RKO (cell line): ENCODE measurements at places on chromosomes 7 and 10.
A peak's percentile ranks its signal among the peaks of the same experiment; 100 is the strongest.

DNA sequence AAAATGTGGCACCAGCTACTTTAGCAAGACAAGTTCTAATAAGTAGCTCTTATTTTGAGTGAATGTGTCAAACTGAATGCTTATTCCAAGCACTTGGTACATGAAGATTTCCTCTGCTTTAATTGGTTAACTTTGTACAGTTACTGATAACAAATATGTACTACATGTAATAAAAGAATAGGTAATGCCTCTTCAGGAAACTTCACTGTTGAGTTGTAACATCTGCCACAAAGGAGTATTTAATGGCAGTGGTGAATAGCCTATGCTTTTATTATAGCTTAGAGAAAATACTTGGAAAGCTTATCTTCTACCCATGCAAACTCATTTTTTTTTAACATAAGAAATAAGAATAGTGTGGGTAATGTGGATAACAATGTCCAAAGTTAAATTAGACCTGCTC, 82.6 kb downstream of the CYP51A1 start:
- DNase-seq = no peak

- DNase-seq = no peak
These were observed 720 bp downstream of the SNCG start for GRCh38 chr10:86958901-86959736.

GRCh38 chr10:123842692-123843385, 48.8 kb downstream of the CPXM2 start:
- no peak for DNase-seq

GRCh38 chr7:73683056-73683787, at the start of the genes BUD23 and DNAJC30:
Gene BUD23 (plus strand): TSS chr7:73683597. CDS start chr7:73683626, 29 bp downstream.
Gene DNAJC30 (minus strand): TSS chr7:73683453. CDS start chr7:73683423, 30 bp downstream.
- peak; percentile 96 for DNase-seq

GRCh38 chr7:143413123-143413522, 4.5 kb upstream of the EPHA1 start:
- DNase-seq = no peak

DNA sequence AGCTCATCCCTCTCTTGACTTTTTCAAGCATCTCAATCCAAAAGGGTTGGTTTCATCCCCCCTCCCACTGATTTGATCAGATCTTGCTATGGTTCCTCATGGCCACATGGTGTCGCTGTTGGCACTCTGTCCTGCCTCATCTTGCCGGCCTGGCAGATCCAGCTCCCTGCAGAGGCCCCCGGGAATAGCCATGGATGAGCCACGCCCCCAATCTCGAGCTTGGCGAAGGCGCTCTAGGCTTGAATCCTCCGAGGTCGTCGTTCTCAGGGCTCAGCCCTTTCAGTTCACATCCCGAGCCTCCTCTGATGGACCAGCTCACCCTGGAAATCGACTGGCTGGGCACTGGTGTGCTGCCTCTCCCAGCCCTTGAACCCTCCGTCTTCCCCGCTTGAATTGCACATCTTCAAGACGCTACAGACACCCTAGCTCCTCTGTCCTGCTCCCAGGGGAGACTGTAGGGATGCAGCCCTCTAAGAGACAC, 628.7 kb downstream of the TYW1 start:
- peak; percentile 73 for DNase-seq

- DNase-seq = no peak
These were observed 6.7 kb downstream of the RASSF4 start for GRCh38 chr10:44966129-44966815.

DNA sequence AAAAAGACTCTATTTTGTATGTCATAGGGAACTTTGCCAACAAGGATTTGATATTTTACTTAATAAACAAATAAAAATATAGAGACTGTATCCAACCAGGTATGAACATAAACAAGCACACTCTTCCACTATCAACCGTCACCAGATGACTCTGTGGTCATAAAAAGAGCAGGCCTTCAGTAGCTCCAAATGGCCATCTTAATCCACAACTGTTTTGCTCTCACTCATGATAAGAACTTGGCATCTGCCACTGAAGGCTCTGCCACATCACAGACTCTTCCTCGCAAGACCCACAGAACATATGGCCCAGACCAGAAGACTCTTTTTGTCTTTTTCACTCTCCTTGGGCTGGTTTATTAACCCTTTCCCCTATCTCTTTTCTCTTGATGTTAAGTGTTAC, 98.7 kb upstream of the POM121L12 start:
- no peak for DNase-seq

GRCh38 chr10:122639801-122640200, 59.8 kb downstream of the C10orf120 start:
- DNase-seq = no peak

DNA sequence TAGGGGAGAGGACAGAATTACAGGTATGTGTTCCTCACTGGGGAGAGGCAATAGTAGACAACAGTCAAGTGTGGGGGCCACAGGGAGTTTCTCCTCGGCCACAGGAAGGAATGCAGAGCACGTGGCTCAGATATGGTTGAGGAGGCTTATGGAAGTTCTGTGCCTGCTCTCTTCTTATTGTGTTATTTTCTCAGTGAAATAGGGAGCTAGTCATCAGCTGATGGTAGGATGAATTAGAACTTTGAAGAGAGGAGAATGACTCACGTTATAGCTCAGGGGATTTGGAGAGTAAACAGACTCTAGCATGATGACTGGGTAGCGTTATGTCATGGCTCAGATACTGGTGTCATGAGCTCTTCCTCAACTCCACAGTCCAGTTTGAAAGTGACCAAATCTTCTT, 308.3 kb upstream of the IGFBP3 start:
- peak; percentile 47 for DNase-seq

DNA sequence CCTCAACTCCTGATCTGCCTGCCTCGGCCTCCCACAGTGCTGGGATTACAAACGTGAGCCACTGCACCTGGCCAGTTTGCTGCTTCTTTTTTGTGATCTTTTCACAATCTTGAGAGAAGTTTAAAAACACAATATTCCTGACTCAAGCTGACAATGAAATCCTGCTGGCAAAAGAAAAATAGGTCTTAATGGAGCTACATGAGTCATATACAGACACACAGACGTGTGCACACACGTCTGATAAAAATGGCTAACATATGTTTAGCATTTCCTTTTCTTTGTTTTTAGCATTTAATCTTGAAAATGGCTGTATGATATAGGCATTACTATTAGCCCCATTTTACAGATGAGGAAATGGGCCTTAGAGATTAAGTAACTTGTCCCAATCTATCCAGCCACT, 29.4 kb upstream of the RAB18 start:
- DNase-seq = no peak

DNA sequence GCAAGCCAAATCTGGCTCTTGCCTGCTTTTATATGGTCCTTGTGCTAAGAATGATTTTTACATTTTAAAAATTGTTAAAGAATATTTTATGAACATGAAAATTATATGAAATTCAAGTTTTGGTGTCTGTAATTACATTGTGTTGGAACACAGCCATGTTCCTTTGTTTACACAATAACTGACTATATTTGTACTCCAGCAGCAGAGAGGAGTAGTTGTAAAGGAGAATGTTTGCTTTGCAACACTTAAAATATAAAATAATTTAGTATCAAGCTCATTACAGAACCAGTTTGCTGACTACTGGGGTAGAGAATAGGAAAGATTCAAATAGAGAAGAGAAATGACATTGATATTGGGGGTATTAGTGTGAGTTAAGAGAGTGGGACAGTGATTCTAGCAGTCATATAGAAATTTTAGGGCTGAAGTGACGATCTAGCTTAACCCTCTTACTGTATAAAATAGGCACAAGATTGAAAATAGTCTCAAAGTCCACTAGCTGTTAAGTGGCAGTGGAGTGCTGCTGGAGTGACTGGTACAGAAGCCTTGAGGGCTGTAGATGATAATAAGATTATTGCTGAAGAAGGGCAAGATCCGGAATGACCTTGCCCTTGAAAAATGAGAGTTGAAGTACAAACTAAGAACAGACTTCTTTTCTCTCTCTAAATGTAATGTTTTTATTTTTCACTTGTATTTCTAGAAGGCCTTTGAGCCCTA, 28.2 kb downstream of the SGPL1 start:
- DNase-seq = no peak

GRCh38 chr7:107103369-107103768, 58.9 kb downstream of the PRKAR2B start:
- peak; percentile 30 for DNase-seq

- DNase-seq = no peak
These were observed 1.1 kb downstream of the TSC22D4 start for GRCh38 chr7:100477871-100478267.

DNA sequence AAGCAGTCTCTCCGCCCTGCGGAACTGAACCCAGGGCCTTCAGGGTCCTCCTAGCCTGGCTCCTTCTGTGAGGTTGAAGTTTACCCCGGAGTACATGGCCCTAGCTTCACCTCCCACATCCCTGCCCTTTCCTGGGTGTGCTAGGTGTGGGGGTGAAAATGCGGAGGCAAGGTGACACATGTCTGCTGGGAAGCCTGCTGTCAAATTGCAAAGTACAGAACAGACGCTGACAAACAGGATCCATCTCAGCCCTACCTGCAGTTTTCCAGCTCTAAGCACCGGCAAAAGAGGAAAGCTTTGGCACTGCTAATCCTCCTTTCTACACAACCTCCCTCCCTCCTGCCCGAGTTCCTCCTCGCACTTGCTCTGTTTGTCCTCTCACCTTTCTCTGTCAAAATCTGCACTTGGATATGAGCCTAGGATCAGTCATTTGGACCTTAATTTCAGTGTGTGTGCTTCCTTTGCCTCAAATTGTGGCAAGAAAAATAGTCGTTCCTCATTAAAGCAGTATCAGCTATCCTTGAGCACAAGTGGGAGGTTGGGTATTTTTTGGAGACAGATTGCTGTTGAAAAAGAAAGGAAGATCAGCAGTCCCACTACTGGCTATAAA, 14.4 kb upstream of the GPR15LG start:
- DNase-seq = no peak

- DNase-seq = no peak
These were observed 182.8 kb upstream of the ANKRD30A start for GRCh38 chr10:36942616-36943015.

DNA sequence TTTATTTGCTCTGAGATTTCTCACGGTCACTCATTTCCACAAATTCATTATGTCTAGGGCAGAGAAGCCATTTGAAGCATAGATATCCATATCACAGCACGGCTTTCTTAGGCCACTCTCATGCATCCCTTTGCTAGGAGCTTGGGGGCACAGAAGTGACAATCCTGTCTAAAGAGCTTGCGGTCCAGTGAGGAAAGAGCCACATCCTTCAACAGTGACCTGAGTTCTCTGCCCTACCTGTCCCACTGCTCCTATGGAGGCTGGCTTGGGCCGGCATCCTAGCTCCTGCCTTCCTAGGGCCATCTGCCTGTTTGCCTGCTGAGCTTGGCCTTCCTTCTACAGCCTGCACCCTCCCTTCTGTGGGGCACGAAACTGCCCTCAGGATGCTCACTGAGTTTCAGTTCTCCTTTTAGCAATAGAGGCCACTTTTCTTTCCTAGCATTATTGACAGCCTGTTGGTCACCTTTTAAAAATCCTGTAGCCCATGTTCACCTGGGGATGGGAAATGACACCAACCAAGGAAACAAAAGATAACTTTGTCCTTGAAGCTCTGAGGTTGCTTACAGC, 212.1 kb upstream of the GRB10 start:
- no peak for DNase-seq

DNA sequence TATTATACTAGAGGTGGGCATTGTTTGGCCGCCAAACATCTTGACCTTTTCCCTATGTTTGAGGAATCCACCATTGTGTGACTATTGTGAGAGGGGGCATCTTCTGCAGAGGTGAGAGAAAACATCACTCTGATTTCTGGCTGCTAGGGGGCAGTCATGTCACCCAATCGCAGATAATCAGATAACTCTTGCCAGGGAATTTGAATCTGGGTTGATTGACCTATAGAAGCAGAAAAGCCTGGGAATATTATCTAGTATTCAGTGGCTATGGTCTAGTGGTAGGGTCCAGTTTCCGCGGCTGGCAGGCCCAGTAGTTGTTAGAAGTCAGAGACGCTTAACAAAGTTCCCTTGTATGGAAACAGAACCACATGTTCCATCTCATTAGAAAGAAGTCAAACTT, 808.5 kb downstream of the PHTF2 start:
- DNase-seq = no peak

GRCh38 chr10:1063232-1063865, 7.2 kb downstream of the WDR37 start:
- DNase-seq = no peak

- no peak for DNase-seq
These were observed 20.4 kb upstream of the FAM20C start for GRCh38 chr7:171912-172515.

- no peak for DNase-seq
These were observed 110.0 kb upstream of the SHH start for GRCh38 chr7:155922067-155922816.

DNA sequence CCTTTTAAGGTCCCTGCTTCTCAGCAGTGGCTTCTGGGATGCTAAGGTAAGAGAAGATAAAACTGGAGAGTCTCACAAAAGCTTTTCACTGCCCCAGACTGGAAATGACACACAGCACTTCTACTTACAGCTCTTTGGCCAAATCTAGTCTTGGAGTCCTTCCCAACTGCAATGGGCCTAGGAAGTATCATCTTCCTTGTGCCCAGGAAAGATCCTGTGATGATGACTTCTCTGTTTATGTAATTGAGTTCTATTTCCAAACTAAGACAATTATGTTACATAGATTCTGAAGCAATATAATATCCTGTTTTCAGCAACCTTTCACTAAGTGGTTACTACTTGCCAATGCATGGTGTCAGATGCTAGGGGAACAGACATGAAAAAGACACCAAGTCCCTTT, 234.1 kb downstream of the PTEN start:
- DNase-seq = no peak

DNA sequence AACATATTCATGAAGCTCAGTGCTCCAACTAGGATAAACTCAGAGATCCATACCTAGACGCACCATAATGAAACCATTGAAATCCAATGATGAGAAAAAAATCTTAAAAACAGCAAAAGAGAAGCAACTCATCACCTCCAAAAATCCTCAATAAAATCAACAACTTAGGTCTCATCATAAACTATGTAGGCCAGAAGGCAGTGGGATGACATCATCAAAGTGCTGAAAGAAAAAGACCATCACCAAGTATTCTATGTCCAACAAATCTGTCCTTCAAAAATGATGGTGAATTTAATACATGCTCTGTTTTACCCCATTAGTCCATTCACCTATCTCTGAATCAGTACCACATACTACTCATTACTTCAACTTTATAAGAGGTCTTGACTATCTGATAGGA, 304.4 kb downstream of the HDAC9 start:
- no peak for DNase-seq

DNA sequence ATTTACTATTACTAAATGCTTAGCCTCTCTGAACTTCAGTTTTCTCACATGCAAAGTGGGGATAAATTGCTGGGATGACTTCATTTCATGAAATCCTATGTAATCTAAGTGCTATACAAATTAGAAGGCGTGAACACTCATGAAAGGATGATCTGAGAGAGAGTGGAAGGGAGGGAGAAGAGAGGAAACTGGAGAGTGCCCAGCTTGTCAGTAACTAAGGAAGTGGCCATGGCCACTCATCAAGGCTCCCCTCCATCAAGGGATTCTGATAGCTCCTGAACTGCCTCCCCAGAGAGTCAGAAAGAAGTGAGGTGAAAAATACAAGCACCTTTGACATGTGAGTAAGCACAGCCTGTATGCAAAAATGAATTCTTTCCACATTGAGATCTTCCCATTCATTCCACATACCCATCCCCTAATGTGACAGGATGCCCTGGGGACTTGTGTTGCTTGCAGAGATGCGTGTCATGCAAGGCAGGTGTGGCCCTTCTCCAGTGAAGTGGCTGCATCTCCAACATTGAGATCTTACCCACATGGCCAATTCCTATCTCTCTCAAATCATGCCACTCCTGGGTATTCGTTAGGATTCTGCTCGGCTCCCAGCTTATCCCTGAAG, 76.5 kb upstream of the ITPRID1 start:
- no peak for DNase-seq

GRCh38 chr10:100647928-100648327, 97.5 kb upstream of the PAX2 start:
- DNase-seq = no peak

- no peak for DNase-seq
These were observed 28.6 kb downstream of the LSMEM1 start for GRCh38 chr7:112509402-112509801.
